ENCODE measurements at places on chromosomes 13 and 19.

- DNase-seq = no peak
Measured at GRCh38 chr13:100733261-100733660, 58.7 kb upstream of the TMTC4 start.

- no peak for DNase-seq
Measured at GRCh38 chr13:90232291-90232690, 1115.2 kb upstream of the MIR17HG start.

GRCh38 chr13:21079221-21079620 lies 17.8 kb upstream of the LATS2 start:
- no peak for DNase-seq

- peak; percentile 46 for DNase-seq
Measured at GRCh38 chr19:58346961-58347929, 6.0 kb downstream of the A1BG start.

- DNase-seq = no peak
Measured at GRCh38 chr13:31775148-31775547, 35.8 kb downstream of the RXFP2 start.

GRCh38 chr19:11125994-11126685 lies 29.4 kb downstream of the SPC24 start:
- peak; percentile 67 for DNase-seq

DNA sequence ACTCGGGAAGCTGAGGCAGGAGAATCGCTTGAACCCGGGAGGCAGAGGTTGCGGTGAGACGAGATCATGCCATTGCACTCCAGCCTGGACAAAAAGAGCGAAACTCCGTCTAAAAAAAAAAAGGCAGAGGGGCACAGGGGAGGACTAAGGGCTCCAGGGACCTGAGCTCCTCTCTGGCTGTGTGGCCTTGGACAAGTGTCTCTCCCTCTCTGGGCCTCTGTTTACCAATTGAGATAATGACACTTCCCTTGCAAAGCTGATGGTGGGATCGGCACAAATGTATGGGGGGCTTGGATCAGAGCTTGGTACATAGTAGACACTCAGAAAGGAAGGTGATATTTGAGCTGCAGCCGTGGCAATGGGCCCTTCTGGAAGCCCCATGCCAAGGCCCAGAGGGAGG lies 11.4 kb upstream of the SPACA4 start:
- DNase-seq = no peak

- no peak for DNase-seq
Measured at GRCh38 chr13:106262886-106263285, 272.6 kb downstream of the EFNB2 start.

DNA sequence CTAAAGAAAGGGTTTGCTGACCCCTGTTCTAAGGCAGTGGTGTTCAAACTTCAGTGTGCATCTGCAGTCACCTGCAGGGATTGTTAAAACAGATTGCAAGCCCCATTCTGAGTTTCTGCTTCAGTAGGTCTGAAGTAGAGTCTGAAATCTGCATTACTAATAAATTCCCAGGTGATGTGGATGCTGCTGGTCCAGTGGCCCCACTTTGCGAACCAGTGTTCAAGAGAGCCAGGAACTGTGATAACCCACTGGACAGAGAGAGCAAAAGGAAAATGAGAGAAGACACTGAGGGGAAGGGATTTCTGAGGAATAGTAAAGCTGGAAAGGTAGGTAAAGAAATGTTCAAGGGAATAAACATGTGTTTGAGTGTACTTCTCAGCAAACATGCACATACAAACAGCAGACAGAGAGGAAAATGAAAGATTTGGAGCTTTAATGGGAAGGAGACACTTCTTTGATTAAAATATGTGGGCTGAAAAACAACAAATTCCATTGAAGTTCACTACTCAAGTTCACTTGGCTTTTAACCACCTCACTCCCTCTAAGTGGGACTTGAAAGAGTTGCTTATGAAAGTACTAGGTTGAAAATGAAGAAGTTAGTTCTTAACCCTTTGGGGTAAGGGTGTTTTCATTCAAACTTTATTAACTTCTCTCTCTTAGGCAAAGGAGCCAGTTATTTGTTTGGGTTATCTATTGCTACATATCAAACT lies 26.4 kb upstream of the FAM216B start:
- no peak for DNase-seq

DNA sequence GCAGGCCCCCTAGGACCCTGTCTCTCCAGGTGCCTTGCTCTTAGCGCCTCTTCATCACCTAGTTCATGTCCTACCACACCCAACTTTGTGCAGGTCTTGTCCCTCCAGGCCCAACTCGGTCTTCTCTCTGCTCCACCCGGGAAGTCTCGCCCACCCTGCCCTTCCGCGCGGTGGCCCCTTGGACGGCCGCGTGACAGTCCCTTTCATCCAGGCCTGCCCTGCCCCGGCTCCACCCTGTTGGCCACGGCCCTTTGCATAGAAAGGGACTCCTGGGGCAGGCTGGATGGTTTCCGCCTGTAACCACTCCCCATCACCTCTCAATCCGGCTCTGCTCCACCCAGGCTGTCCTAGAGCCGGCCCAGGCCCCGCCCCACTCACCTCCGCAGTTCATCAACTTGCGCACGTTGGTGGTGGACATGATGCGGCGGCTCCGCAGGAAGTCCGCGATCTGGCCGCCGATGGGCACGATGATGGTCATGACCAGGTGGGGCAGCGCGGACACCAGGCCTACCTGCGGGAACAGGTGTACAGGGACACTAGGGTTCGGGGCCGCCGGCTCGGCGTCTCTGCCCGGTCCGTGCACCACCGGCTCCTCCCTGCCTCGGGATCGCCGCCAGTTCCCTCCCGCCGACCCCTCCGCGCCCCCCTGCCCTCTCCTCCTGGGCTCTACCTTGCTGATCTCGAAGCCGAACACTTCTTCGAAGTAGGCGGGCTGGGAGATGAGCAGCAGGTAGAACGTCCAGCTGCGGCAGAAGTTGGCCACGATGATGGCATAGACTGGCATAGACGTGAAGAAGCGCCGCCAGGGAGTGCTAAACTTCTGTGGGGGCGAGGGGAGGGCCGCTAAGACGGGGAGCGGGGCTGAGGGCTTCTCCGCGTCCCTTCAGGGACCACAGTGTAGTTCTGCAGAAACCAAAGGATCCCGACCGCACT lies 7.2 kb downstream of the GFY start:
- no peak for DNase-seq

- DNase-seq = no peak
Measured at GRCh38 chr19:48085904-48086864, 24.4 kb downstream of the PLA2G4C start.

- no peak for DNase-seq
Measured at GRCh38 chr13:93298713-93299112, 72.1 kb downstream of the GPC6 start.

- DNase-seq = peak; percentile 8
Measured at GRCh38 chr13:30847650-30848307, 58.3 kb upstream of the MEDAG start.

GRCh38 chr19:31676271-31677004 lies 327.2 kb upstream of the TSHZ3 start:
- DNase-seq = no peak

DNA sequence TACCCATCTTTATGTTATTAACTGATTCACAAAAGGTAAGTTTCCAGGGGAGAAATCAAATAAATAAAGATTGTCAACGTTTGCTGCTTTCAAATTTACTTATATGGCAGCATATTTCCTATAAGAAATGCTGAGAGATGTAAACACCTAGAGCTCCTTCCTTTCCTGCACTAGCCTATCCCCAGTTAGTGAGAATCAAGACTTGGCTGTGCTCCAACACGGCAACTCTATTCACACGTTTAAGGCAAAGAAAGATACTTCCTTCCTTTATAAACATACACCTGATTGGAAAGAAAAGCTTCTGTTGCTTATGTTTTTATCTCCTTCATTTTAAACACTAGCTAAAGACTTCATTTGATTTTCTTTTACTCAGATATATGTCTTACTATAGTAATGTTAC lies 107.0 kb downstream of the PCDH9 start:
- DNase-seq = no peak

DNA sequence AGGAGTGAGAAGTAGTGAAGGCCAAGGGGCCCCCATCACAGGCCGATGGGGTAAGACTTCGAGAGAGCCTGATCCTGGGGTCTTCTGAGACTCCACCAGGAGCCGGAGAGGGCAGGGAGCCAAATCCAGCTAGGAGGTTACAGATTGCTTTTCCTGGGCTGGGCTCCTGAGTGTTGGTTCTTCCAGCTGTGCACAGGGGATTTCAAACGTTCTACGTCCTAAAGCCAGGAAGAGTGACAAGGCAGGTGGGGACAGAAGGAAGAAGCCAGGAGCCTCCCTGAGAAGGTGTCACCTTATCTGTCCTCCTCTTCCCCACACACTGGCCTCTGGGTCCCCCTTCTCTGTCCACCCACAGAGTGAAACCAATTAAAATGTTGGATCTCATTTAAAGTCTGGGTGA lies 16.1 kb upstream of the TPRX2 start:
- no peak for DNase-seq

DNA sequence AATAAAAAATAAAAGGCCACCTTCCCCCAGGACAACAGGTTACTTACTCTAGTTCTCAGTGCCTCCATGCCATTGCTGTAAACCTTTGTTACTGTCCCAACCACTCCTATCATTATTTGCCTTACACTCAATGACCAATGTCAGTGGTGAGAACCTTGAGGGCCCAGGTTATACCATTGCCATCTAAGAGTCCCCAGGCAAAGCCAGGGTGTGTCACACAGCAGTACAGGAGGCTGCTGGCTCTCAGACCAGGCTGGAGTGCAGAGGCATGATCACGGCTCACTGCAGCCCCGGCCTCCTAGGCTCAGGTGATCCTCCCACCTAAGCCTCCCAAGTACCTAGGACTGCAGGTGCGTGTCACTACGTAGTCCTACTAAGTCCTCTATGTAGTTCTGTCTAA lies 6.1 kb downstream of the ELAVL1 start:
- no peak for DNase-seq

GRCh38 chr19:29491995-29492577 lies 33.7 kb upstream of the VSTM2B start:
- no peak for DNase-seq

DNA sequence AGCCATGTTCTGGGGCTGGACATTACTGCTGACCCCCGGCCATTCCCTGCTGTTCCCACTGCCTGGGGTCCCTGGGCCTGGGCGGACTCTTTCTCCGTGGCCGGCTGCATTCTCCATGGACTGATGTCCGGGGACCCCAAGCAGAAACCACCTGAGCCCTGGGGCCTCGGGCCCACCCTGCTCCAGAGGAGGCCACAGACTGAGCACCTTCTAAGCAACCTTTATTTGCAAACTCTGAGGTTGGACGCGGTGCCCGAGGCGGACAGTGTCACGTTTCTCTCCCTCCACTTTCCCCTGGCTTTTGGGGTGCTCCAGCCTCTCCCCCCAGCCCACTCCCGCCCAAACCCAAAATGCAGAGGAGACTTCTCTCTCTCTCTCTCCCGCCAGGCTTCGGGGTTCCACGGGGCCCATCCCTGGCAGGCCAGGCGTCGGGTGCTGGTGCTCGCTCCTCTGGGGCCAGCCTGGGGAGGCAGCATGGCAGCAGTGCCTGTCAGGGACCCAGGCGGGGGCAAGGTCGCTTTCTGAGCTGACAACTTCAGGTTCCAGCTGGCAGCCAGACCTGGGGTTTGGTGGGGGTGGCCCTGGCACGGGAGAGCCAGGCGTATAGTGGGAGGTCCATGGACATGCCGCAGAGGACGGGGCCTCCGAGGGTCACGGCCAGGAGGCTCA lies 2.3 kb upstream of the C19orf25 start:
- no peak for DNase-seq

GRCh38 chr19:34237939-34238338 lies 16.4 kb upstream of the GARRE1 start:
- DNase-seq = no peak

DNA sequence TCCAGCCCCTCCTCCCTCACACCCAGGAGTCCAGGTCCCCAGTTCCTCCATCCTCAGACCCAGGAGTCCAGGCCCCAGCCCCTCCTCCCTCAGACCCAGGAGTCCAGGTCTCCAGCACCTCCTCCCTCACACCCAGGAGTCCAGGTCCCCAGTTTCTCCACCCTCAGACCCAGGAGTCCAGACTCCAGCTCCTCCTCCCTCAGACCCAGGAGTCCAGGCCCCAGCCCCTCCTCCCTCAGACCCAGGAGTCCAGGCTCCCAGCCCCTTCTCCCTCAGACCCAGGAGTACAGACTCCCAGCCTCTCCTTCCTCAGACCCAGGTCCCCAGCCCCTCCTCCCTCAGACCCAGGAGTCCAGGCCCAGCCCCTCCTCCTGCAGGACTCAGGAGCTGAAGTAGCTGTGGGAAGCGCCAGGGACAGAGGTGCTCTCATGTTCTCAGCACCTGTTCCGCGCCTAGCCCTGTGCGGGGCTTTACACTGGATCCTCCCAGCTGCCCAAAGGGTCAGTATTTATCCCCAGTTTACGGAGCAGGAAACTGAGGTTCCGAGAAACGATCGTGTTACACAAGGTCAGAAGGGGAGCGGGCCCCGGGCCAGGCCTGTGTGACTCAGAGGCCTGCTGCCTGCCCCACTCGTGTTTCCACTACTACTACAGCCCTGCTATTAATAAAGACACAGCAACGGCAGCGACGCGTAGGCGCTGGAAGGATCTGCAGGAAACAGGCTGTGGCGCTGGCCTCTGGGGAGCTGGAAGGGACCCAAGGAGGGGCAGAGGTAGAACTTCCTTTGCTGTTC lies 1.7 kb upstream of the SBK3 start:
- no peak for DNase-seq

DNA sequence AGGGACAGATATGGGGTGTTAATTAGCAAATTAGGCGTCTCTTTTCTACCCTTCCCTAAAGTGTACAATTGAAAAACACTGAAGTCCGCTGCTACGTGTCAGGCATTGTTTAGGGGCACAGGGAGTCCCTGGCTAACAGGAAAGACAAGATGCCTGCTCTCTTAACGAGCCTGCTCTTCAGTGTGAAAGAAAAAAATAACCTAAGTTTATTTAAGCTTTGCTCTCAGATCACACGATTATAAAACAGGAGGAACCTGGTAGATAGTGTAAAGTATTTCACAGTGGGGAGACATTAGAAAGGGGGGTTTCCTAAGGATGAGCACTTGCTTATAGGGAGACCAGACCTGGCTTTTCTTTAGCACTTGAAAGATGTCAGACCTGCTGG lies 38.7 kb downstream of the IGFL2 start:
- DNase-seq = no peak

- no peak for DNase-seq
Measured at GRCh38 chr13:73340069-73340468, 281.3 kb downstream of the KLF5 start.

GRCh38 chr19:8611877-8612806 lies 1.6 kb upstream of the ADAMTS10 start:
- no peak for DNase-seq

DNA sequence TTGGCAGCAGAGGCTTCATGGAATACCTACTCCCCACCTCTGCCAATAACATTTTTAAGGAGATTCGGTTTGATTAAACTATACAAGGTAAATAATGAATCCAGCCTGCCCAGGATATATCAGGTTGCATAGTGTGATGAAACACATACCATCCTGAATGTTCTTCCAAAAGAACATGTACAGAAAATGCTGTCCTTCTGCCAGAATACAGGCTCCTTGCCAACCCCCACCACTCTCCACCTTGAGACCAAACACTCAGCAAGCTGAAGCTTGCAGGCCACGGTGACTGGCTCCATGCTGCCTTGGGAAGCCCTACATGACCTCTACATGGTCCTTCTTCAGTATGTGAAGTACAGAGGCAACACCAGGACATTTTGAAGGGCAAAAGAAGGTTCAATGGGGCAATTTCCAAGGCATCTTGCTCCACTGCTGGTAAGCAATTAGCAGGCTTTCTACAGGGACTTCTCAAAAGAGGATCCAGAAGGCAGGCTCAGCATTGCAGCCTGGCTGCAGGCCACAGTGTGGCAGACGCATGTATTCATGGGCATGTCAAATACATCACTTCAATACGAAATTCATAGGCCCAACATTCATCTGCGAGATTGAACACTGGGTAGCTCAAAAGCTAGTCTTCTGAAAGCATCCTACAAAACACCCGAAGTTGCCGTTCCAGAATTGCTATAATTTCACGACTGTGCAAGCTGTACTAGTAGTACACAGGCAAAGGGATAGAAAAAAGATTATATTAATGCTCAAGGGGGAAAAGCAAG lies 62.4 kb upstream of the SERP2 start:
- no peak for DNase-seq
